ENCODE measurements at places on chromosomes 3 and 15.

GRCh38 chr15:32910839-32911238 lies 193.0 kb downstream of the GREM1 start:
- no peak for DNase-seq

DNA sequence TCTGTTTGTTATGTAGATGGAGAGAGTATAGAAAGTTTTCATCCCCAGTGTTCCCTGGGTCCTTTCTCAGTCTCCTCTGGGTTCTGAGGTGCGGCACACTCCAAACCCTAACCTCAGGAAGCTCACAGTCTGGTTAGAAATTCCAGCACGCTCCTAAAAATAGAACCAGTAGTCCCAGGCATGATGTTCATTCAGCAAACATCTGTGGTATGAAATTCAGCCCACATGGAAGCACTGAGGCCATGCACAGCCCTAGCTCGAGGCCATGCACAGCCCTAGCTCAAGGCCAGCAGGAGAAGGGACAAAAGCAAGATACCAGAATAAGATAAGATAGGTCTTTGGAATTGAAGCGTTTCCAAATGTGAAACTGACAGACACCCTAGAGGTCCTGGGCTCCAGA lies 82.3 kb upstream of the OXTR start:
- DNase-seq: no peak

DNA sequence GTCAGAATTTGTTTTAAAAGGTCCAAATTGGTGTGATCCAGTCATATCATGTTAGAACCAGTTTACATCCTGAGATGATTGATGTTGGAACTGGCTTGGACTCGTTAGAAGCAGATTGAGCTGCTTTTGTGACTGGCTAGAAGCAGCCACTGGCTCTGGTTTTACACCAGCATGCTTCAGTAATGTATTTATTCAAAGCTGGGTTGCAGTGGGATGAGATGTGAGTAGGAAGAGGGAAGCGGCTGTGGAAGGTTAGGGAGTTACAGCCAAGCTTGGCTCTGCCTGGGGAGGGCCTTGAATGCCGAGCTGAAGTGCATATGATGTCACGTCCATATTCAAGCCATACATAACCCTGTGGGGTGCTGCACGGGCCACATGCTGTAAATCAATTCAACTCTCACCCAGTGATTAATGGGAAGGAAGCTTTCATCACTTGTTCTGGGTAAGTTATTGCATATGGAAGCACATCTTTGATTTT lies 104.0 kb upstream of the SMAD3 start:
- no peak for DNase-seq

- no peak for DNase-seq
Observed at GRCh38 chr15:58438111-58438510, 6.3 kb downstream of the LIPC start.

DNA sequence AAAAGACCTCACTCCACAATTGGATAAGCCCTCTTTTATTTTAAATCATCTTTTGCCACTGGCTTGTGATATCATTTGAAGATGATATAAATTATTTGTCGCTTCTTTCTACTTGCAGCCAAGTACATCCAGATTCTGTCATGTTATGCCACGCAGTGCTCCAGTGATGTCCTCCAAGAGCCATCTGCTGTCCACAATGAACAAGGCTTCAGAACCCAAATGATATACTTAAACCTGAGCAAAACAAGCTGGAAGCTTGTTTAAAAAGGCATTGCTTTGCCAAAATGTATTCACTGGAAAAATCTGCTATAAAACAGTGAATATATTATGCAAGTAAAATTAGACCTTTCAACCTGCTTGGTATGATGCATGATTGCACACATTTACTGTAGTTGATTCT lies 58.8 kb upstream of the ARL6 start:
- no peak for DNase-seq

DNA sequence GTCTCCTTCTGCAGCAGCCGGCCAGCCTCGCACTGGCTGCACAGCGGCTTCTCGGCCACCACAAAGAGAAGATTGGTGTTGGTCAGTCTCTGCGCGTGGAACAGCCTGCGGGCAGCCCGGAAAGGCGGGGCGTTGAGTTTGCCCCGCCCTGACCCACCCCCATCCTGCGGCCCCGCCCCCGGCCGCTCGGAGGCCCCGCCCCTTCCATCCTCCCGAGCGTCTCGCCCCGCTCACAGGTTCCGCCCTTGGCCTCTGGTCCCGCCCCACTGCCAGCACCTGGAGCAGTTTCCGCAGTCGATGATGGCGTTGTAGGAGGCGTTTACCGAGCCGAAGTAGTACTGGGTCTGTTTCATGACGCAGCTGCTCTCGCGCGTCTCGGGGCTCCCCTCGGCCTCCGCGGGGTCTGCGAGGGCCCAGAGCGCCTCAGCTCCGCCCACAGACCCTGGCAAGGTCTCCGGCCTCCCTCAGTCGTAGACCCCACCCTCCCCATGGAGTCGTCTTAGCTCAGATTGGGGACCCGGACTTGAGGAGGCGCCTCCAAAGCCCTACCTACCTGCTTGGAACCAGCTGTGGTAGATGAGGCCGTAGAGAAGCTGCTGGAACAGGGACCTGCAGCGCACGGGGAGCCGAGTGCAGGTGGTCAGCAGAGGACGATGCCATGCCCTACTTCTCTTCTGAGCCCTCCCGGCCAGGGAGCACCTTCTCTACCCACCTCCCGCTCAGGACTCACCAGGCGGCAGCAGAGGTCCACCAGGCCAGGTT lies 5.9 kb upstream of the TMEM115 start:
- peak; percentile 87 for DNase-seq

- no peak for DNase-seq
Observed at GRCh38 chr3:194225988-194226663, 90.2 kb downstream of the HES1 start.

- DNase-seq: no peak
Observed at GRCh38 chr3:195025056-195025883, 245.7 kb downstream of the XXYLT1 start.

- no peak for DNase-seq
Observed at GRCh38 chr3:159953325-159954085, 35.1 kb upstream of the IL12A start.

DNA sequence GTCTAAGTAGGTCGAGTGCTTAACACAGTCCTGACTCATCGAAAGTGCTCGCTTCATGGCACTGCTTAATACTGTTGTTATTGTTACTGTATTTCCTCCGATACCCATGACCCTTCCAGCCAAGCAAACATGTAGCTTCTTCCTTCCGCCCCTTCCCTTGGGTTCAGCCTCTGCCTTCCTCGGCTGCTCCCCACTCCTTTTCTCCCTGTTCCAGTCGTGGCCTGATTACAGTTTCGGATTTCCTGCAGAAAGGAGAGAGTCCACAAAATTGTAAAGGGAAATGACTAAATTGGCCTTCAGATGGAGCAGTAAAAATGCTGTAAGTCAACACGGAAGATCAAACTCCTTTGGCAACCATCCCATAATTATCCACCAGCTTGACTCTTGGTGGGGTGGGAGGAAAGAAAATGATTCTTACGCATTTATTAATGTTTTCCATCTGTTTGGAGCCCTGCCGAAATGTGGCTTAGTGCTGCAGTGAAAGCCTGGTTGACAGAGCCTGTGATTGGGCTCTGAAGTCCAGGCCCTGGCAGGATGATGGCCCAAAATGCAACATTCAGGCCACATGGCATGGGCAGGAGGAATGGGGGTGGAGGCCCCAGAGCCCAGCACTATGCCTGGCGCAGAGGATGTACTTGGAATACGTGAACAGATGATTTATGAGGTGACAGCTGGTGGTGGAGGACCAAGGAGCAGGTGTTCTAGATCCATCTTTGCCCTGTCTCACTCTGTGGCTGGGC lies 37.6 kb downstream of the FAM3D start:
- no peak for DNase-seq

- no peak for DNase-seq
Observed at GRCh38 chr15:69997813-69998212, 99.9 kb downstream of the TLE3 start.

DNA sequence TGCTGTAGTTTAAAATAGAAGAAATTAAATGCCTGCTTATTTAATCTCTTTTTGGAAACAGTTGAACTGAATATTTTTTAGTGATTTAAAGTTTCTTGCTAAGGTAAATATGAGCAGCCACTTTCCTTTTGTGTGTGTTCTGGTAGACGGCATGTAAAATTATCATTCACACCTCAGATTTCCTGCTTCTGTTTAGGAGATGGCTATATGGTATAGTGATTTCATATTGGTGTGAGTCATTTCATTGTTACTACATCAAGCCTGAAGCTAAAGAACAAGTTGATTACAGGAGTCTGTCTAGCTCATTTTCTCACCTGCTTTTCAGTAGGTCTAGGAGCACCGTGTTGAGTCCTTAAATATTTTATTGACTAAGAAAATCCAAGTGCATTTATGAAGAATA lies 2.2 kb downstream of the LRCH3 start:
- no peak for DNase-seq

DNA sequence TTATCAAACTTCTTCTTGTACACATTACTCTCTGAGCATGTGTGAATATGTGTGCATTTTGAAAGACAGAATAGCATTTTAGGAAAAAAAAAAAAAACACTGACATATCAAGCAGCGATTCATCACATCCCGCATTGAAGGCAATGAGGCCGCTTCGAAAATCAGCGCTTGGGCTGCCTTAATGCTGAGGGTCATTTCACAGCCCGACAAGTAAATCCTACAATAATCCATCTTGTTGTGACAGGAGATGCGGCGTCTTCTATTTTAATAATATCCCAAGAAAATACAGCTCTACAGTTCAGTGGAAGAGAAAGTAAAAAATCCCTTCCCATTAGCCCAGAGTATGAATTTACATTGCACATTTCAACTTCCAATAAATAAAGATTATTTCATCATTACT lies 389.2 kb upstream of the GRM7 start:
- DNase-seq: no peak

GRCh38 chr3:29382409-29382808 lies 101.5 kb downstream of the RBMS3 start:
- no peak for DNase-seq

- peak; percentile 11 for DNase-seq
Observed at GRCh38 chr3:159586571-159587202, 401.9 kb upstream of the IL12A start.

- DNase-seq: no peak
Observed at GRCh38 chr3:124115279-124115678, 123.4 kb upstream of the ROPN1 start.

DNA sequence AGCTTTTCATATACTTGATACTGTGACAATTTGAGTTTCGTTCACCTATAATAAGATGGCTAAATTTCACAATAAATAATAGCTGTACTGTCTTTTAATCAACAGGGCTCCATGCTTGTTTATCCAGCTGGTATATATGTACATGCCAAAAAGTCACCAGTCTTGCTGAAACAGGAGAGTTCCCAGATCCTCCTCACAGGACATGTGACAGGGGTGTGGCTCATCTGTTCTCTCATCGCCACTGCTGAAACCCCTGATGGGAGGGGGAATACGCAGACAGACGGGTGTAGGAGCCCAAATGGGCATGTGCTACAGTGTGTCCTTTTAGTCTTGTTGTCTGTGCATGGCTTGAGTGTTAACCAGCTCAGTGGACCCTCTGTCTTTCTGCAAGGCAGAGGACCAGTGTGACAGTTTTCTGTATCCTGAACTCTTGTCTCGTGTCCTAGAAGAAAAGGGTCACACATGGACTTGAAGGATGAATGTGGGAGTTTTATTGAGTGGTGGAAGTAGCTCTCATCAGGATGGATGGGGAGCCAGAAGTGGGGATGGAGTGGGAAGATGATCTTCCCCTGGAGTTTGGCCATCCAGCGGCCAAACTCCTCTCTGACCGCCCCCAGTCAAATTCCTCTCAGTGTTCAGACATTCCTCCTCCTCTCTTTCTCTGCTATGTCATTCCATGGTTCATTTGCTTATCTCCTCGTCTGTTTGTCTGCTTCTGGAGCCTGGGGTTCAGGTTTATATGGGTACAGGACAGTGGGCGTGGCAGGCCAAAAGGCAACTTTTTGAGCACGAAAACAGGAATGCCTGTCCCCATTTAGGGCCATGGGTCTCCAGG lies 113.1 kb upstream of the NECTIN3 start:
- no peak for DNase-seq

DNA sequence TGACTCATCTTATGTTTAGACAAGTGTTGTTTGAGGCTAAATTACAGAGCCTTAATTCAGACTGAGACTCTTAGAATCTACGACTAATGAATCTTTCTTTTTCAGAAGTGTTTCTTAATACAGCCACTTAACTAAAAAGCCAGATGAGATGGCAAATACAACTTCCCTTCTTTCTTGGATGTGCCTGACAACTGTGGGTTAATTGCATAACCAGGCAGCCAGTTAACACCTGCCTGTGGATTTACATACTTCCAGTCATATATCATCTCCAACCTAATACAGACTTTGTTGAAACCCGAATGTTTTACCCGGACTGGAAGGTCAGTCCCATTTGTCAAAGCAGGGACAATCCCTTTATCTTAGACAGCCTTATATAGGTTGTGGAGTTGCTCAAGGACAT lies 297.6 kb downstream of the VPS13C start:
- no peak for DNase-seq

DNA sequence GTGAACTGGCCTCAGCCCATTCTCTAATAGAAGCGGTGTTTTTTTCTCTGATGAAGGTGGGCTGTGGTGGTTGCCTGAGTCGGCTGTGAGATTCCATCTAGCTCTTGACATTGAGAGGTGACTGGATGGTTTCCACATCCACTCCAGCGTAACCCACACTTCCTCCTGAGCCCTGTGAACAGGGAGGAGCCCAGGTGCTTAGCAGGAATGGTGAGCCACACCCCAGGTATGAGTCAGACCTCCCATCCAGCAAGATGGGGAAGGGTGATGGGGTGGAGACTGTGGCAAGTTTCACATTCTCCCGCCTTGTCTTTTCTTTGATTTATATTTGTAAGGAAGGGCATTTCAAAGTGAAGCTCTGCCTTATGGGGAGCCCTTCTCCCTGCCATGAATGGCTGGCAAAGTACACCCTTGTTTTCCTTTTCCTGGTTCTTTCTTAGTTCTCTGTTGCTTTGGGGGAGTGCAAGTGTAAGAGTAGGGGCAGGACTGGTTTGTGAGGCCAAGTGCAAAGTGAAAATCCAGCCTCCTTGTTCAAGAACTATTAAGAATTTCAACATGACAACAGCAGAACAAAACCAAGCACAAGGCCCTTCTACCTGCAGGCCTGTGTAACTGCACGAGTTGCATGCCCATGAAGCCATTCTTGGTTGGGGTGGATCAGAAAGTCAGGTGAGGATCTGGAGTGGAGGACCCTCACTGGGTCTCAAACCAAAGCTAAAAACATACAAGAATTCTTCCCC lies 4.6 kb upstream of the TPRG1 start:
- no peak for DNase-seq

GRCh38 chr3:79378064-79378463 lies 389.7 kb downstream of the ROBO1 start:
- DNase-seq: no peak

DNA sequence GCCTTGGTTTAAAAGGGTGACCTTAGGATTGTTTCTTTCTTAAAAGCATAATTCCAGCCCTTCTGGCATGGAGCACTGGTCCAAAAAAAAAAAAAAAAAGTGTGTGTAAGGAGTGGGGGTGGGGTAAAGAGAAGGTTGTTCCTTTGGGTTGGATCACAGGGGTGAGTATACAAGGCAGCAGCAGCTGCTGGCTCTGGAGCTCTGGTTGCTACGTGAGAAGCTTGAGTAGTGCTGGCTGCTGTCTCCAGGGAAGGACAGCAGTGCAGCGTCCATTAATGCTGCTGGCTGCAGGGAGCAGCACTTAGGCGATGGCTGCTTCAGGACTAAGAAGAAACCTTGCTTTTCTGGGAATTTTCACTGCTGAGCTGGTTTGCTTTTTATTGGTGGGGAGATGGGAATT lies 2.3 kb downstream of the SETD5 start:
- DNase-seq: peak; percentile 30

Measured in progenitor cell of endocrine pancreas (in vitro differentiated cells).